ENCODE measurements at places on chromosomes 4 and X. TPM values are rescaled to one million over a fixed set of nuclear protein-coding genes. Genes with fewer than 3 reads are reported as not detected.

Gene MAGEA4
- polyA plus RNA-seq, result not detected

Gene CENPVL2
- polyA plus RNA-seq, result not detected

Gene PPBP
- polyA plus RNA-seq, result 2.7 TPM

Gene FANCB
- polyA plus RNA-seq, result 2.3 TPM

Gene UGT8
- polyA plus RNA-seq, result 1.9 TPM

Gene NPNT
- polyA plus RNA-seq, result not detected

Gene FGFBP2
- polyA plus RNA-seq, result 0.20 TPM

Gene BCLAF3
- polyA plus RNA-seq, result 0.65 TPM

Gene RAB40AL
- 0.12 TPM for polyA plus RNA-seq

Gene ARMCX1
- polyA plus RNA-seq, result 8.8 TPM

Gene TAF7L
- not detected for polyA plus RNA-seq

Gene ITM2A
- polyA plus RNA-seq, result 27.9 TPM

Gene SLC38A5
- polyA plus RNA-seq, result 2.1 TPM

Gene ADGRG2
- polyA plus RNA-seq, result 0.22 TPM

Gene SUPT20HL2
- not detected for polyA plus RNA-seq

Gene TBX22
- polyA plus RNA-seq, result not detected

Gene FGG
- 0.08 TPM for polyA plus RNA-seq

Gene BRS3
- polyA plus RNA-seq, result not detected

Gene PIR
- 47.8 TPM for polyA plus RNA-seq

Gene HTN1
- not detected for polyA plus RNA-seq

Gene BST1
- polyA plus RNA-seq, result 0.50 TPM

Gene CD38
- polyA plus RNA-seq, result 0.01 TPM

Gene PHF8
- polyA plus RNA-seq, result 7.3 TPM

All from mammary epithelial cell (primary cell).